Thyroid gland (tissue), 4 donors: ENCODE measurements at places on chromosomes 6 and 20. TPM values are rescaled to one million over a fixed set of nuclear protein-coding genes. Genes with fewer than 3 reads are reported as not detected.

VAPB gene
- 40.6 TPM for total RNA-seq

SLC17A2 gene
- not detected for total RNA-seq

HTR1E gene
- 2.6 TPM for total RNA-seq

CRIP3 gene
- 0.93 TPM for total RNA-seq

HLA-DPA1 gene
- 78.3 TPM for total RNA-seq

RSPH4A gene
- 1.6 TPM for total RNA-seq

TDRD6 gene
- total RNA-seq, result 0.88 TPM

MDFI gene
- 9.3 TPM for total RNA-seq

TSHZ2 gene
- total RNA-seq, result 15.3 TPM

RALGAPB gene
- 79.8 TPM for total RNA-seq

PLN gene
- total RNA-seq, result 21.8 TPM

GRM1 gene
- total RNA-seq, result 0.29 TPM
